ENCODE measurements at places on chromosomes 7 and 10.
A peak's percentile ranks its signal among the peaks of the same experiment; 100 is the strongest.

DNA sequence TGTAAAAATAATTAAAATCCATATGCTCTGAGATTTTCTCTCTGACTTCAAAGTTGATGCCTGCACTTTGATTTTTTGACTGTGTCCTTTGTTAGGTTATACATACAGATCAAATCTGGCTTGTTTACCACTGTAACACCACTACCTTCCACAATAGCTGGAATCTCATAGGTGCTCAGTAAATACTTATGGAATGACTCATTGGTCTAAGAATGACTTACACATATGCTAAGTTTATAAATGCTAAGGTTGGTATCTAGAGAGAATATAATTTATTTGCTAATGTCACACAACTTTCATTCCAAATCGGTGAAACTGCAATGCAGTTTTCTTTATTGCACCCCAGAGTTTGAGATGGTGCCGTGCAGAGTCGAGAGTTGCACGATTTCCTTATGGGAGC is 578.5 kb downstream of the SH2D4B start:
- DNase-seq, result no peak

DNA sequence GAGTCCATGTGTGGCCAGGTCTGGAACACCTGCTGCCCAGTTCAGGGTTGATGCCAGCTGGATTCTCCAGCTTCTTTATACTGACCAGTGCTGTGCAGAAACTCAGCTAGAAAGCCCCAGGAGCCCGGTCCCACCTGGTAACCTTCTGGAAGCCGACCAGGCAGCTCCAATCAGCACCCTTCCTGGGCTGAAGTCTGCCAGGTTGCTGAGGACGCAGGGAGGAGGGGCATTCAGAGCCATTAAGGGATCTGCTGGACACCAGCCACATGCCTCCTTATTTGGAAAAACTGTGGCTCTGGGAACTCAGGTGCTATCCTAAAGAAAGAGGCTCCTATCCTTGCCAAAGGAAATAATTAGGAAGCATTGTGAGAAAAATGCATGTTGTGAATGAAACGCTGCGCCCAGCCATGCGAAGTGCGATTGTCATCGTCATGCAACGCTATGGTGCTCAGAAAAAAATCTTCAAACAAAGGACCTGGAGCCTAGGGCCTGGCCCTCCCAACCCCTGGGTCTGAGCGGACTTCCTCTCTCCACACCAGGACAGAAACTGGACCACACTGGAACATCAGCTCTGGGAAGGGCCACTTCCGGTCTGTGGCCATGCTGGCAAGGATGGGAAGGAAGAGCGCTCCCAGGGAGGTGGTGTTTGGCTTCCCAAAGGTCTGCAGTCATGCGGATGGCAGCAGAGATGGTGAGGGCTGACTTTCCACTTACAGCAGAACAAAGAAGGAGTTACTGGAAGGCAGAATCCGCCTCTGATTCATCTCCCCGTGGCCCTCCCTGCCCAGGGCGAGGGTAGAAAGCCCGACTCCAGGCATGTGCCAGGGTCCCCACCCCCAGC is 90.1 kb downstream of the FAM53B start:
- no peak for DNase-seq

- DNase-seq, result no peak
Measured at GRCh38 chr10:108445746-108446145, 1281.2 kb upstream of the SORCS1 start.

GRCh38 chr10:124164264-124164663 is 70.9 kb upstream of the CHST15 start:
- DNase-seq, result no peak

GRCh38 chr10:118339111-118339510 is 3.0 kb downstream of the FAM204A start:
- no peak for DNase-seq

GRCh38 chr10:76088980-76089379 is 657.6 kb downstream of the LRMDA start:
- DNase-seq, result no peak

DNA sequence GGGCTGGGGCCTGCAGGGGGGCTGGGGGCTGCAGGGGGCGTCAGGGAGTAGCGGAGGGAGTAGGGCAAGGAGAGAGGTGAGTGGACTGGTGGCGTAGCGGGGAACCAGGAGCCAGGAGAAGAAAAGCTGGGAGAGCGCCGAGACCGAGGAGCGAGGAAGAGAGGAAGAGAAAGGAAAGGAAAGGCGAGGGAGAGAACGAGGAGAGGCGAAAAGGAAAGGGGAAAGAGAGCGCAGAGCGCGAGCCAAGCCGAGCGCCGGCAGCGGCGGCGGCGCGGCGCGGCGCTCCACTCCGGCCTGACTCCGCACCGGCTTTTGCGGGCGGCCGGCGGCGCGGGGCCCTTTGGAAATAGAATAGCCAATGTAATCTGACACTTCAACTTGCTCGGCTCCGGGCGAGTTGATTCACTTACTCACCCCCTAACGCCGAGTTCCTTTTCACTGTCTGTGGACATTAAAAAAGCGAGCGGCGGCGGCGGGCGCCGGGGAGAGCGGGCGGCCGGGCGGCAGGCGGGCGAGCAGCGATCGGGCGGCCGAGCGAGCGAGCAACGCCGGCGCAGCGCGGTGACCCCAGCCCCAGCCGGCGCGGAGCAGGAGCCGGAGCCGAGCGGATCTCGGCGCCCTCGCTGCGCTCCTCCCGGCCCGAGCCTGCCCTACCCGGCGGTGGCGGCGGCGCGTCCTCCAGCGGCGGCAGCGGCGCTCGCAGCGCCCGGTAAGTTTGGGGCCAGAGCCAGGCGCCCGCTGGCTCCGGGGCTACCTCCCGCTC is at the start of gene ZMIZ1:
Gene ZMIZ1, plus strand, starts transcription at position 405 of the 763 bp plus-strand sequence. CDS start 132,667 bp downstream, outside the sequence.
- peak; percentile 69 for DNase-seq

GRCh38 chr10:93266858-93267257 is 193.2 kb downstream of the CYP26A1 start:
- DNase-seq, result no peak

GRCh38 chr7:89042940-89043339 is 247.4 kb upstream of the TEX47 start:
- DNase-seq, result no peak

- DNase-seq, result no peak
Measured at GRCh38 chr10:77431209-77431611, 206.4 kb downstream of the KCNMA1 start.

DNA sequence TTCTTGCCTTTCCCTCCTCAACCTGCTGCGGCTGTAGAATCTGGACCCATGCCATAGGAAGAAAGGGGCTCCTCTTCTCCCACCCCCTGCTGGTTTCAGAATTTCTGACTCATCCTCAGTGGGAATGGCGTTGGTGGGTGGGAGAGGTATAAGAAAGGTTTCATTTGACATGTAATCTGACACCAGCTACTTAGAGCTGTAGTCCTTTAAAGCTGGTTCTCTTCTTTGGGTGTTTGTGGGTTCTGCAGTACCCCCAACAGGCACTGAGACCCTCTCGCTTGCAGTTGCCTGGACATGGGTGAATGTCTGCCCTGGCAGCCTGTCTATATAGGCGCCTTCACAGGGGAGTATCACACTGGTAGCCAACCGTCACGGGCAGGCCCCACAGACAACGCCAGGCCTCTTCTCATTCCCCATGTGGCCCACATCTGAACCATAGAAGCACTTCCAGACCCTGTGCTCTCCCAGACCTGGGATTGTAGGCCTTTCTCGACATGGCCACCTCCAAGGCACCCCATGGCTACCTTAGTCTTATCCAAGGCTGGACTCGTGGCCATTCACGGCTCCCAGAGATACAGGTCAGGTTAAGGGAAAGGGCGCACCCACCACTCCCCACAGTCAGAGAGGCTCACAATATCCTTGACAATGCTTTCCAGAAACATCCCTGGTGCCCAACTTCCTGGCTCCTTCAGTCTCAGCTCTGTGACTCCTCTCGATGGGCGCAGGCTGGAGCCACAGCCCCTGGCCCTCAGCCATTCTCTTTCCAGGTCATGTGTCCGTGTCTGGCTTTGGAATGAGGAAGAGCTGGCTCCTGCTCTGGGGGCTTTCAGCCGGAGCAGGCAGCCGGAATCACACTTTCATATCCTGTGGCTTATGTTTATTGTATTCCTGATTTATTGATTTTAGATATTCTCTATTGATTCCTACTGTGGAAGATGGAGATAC is 17.5 kb downstream of the ZNF862 start:
- peak; percentile 56 for DNase-seq

DNA sequence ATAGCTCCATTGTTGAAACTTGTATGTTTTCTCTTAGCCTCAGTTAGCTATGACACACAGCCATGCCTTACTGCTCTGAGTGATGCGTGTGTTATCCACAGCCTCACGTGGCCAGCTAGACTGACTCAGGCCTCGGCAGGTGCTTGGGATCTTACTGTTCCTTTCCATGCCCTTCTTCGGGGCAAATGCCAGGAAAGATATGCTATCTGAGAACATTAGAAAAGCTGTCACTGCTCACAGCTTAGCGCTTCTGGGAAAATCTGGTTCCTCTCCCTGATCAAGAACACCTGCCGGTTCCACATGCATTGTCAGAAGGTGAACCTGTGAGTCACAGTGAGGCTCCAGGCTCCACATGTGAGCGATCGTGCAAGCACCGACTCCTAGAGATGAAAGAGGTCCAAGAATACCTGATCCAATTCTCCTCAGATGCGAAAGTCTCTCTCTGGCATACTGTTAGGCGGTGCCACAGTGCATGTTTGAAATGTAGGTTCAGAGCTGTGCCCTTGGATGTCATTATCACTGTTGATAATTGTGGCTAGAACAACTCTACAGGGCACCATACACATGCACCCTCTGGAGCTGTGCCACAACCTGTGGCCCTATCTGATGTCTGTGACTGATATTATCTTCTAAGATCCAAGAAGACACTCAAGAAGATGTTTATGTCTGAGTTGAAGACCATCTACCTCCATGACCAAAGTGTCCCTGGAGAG is 247.8 kb upstream of the IGFBP3 start:
- DNase-seq, result no peak

DNA sequence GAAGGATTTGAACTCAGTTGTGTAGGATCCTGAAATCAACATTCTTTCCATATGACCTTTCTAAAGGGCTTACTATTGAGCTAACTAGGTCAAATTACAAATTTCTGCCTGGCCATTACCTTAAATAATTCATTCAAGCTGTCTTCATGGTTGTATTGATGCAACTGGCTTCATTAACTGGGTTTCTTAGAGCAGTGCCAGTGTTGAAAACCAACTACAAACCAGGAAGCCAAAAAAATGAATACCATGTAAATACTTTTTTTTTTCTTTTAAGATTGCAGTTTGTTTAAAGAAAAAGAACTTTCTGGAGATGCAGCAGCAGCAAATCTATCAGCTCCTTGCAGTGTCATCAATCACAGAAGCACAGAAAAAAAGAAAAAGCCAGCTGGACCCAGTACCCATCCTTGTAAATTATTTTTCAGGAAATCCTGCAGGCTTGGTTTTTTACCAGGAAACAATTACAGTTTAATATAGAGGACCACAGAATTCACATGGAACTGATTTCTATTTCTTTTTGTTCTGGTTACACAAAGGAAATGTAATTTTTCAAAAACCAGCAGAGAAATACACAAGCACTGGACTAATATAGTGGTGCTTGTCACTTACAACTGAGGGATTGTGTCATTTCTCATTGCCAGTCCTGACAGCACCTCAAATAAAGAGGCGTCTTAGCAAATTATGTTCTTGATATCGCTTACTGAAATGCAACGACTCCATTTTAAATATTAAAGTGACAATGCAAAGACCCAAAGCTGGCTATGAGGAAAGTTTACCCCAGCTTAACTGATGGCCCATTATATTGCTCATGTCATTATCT is 131.9 kb downstream of the TMEM26 start:
- no peak for DNase-seq

- no peak for DNase-seq
Measured at GRCh38 chr10:97818572-97818971, 31.1 kb upstream of the GOLGA7B start.

DNA sequence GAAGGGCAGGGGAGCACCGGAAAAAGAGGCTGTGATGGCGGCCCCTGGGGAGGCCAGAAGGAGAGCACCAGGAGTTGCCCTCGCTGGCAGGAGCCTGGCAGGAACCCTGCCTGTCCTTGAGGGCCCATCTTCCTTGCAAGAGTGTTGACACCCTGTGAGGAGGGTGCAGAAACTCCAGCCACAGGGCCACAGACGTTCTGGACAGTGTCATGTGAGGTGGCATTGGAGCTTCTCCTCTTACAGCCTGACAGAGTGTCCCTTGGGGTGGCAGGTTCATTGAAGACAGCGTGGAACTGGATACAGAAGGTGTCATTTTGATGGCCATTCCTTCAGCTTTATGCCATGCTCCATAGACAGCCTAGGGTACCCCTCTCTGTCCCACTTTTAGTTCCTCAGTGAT is 54.2 kb downstream of the RBM20 start:
- DNase-seq, result no peak

Measured in NCI-H446 treated with DMSO at 0.1 percent for 48 hours (cell line).